ENCODE measurements at places on chromosomes 13 and 19. TPM values are rescaled to one million over a fixed set of nuclear protein-coding genes. Genes with fewer than 3 reads are reported as not detected.
A peak's percentile ranks its signal among the peaks of the same experiment; 100 is the strongest.

CYP4F22 gene
- not detected for polyA plus RNA-seq

GRIN3B gene
- polyA plus RNA-seq = not detected

PGPEP1 gene
- polyA plus RNA-seq = 4.0 TPM

ADGRE3 gene
- polyA plus RNA-seq = not detected

LILRB1 gene
- 25.3 TPM for polyA plus RNA-seq

DNA sequence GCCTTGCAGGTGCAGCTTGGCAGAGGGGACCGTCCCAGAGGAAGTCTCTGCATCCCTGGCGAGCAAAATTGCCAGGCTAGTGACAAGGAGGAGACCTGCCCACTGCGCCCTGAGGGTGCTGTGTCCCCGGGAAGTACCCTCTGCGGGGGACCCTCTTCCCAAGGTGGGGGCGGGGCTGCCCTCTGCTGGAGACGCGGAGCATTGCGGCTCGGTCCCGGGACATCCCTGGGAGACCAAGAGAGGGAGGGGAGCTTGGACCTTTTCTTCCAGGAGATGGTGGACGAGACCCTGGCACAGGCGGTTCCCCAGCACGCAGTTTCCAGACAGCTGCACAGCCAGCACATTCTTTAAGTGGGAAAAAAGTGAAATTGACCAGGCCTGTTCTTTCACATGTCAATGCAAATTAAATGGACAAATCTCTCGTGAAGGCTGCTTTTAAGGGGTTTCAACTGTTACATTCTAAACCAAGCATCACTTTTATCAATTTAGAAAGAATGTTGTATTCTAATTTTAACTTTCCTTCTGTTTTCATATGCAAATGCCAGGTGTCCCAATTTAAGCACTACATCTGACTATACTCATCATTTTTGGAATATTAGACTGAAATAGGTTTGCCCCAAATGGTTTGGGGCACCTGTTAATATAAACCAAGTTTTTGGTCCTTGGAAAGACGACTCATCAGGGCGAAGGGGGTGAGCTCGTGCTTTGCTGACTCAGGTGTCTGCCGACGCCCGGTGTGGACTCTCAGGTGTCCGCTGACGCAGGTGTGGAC lies 60.7 kb downstream of the MCF2L start:
- peak; percentile 18 for DNase-seq

- DNase-seq = no peak
Observed at GRCh38 chr19:49689133-49690078, at the start of gene ADM5. ADM5 (plus strand) TSS chr19:49689594; CDS start chr19:49689838, 244 bp downstream.

DNA sequence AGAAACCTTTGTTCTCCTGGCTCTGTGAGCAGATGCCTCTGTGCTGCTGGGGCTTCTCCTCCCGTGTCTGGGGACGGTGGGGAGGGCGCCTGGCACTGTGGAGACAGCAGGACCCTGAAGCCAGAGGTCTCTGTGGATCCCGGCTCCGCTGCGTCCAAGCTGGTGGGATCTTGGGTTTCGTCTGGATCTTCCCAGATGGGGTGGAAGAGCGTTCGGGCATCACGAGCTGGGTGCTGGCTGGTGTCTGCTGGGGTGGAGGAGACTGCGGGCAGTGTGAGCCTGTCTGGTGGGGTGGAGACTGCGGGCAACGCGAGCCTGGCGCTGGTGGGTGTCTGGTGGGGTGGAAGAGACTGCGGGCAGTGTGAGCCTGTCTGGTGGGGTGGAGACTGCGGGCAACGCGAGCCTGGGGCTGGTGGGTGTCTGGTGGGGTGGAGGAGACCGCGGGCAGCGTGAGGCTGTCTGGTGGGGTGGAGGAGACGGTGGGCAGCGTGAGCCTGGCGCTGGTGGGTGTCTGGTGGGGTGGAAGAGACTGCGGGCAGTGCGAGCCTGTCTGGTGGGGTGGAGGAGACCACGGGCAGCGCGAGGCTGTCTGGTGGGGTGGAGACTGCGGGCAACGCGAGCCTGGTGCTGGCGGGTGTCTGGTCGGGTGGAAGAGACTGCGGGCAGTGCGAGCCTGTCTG lies 5.6 kb downstream of the TEX29 start:
- DNase-seq = no peak

DNA sequence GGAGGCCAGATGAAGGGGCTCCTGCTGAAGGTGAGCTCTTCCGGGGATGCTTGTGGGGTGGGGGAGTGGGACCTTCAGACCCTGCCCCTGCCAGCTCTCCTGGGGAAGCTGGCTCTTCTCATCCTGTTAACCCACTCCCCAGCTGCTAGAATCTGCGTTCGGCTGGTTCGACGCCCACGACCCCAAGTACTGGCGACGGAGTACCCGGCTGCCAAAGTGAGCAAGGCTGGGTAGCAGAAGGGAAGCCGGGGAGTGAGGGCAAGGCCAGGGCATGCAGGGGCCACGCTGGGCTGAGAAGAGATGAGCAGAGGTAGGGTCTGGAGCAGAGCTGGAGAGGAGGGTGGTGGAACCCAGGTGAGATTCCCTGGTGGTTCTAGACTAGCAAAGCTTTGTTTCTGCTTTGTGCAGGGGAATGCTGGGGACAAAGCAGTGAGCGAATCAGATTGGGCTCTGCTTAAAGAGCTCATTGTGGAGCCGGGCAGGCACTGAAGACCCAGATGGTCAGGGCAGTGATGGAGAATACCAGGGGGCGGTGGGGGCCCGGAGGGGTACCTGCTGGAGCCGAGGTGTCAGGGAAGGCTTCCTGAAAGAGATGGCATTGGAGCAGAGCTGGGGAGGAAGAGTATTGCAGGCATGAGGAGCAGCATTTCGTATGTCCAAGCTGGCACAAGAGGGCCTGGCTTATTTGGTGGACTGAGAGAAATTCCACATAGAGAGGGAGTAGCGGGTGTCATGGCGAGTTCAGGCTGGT lies 10.3 kb downstream of the KMT2B start:
- no peak for DNase-seq

DNA sequence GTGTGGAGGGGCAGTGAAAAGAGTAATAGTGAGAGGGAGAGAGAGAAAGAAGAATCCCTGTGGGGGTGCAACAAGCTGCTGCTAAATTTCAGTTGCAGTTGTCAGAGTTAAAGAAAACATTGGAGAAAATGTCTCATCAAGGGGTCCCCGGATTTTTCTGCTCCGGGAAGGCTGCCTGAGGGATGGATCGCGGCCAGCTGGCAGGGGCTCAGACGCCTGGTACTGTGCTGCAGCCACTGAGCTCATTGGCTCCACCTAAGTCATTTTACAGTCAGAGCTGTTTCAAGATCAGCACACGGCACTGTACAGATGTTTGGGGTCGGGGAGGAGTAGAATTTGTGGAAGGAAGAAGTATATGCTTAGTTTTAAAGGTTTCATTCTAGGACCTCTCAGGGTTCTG lies 106.2 kb downstream of the SHISA2 start:
- DNase-seq = no peak

GRCh38 chr19:47623921-47624391 lies 15.0 kb downstream of the BICRA start:
- DNase-seq = no peak

GRCh38 chr13:24074678-24075077 lies 85.8 kb upstream of the SPATA13 start:
- no peak for DNase-seq

GRCh38 chr19:46634045-46634655 lies 1.9 kb downstream of the GNG8 start:
- DNase-seq = peak; percentile 92

DNA sequence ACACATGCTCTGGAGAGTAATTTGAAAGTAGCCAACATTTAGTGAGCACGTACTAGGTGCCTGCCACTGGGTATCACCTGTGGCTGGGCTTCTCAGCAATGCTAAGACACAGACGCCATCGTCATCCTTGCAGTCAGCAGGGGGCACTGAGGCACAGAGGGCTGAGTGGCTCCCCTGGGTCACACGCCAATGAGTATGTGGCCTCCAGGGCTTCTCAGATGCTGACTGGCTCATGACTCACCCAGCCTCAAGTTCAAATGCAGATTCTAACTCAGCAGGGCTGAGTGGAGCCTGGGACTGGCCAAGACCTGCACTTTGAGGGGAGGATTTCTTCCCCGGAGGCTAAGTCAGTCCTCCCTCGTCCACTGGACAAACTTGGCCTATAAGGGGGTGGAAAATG lies 115.1 kb upstream of the CACNA1A start:
- DNase-seq = no peak

GRCh38 chr13:61608138-61608537 lies 192.5 kb upstream of the PCDH20 start:
- DNase-seq = no peak

DNA sequence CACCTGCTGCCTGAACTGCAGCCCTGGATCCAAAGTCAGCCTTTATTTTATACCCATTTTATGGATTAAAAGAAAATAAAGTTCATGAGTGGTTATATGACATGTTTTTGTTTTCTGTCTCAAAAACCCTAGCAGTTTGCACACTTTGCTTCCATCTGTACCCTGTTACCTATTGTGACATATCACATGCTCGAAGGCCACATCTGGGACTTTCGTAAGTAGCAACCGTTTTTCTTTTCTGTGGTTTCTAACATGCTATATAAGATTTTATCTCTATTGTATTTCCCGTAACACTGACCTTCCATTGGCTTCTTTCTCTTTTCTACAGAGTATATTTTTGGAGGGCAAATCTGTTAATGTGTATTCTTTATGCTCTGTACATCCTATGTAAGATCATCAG lies 1007.2 kb downstream of the PCDH9 start:
- no peak for DNase-seq

GRCh38 chr19:35736913-35737886 lies 5.1 kb downstream of the IGFLR1 start:
- DNase-seq = no peak

GRCh38 chr13:28826368-28826767 lies 6.2 kb downstream of the MTUS2 start:
- DNase-seq = no peak

- no peak for DNase-seq
Observed at GRCh38 chr13:40534456-40534855, 132.0 kb downstream of the FOXO1 start.

GRCh38 chr19:36686365-36687213 lies 823 bp upstream of the ZNF567 start:
- DNase-seq = no peak

DNA sequence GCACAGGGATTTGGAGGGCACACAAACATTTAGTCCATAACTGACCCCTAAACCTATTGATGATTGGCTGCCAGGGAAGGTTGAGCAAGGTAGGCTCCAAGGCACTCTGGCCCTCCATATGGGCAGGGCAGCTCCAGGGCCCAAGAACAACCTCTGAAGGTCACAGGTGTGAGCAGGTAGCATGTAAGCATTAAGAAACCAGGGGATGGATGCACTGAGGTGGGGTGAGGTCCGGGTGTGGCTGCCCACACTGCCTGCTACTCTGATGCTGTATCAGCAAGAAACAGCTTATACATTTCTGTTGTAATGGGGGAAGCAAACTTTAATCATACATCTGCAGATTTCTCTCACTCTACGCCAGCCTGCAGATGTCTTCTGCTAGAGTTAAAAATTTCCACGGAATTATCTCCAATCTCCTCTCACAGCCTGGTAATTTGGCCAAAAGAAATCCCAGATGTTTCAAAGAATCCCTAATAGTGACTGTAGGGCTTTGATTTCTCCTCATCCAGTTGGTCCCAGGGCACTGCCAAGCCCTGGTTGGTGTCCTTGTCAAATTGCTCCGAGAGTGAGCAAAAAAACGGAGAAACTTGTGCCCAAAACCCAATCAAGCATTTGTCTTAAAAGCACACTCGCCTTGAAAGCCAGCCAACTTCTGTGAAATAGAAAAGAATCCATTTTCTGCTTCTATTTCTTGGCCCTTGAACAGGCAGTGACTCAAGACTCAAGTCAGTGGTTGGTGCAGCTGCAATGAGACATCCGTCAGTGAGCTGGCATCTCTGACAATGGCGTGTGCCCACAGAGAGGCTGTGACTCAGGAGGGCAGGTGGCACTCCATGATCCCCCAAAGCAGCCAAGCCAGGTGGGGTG lies 72.5 kb upstream of the MRI1 start:
- DNase-seq = no peak

- DNase-seq = no peak
Observed at GRCh38 chr13:91660076-91660415, 261.6 kb downstream of the GPC5 start.

GRCh38 chr19:898663-899062 lies 5.4 kb downstream of the RNU6-9 start:
- DNase-seq = no peak

GRCh38 chr19:55308281-55308680 lies 16.9 kb downstream of the TMEM150B start:
- no peak for DNase-seq

- no peak for DNase-seq
Observed at GRCh38 chr19:40213251-40213829, 4.8 kb downstream of the TTC9B start.

DNA sequence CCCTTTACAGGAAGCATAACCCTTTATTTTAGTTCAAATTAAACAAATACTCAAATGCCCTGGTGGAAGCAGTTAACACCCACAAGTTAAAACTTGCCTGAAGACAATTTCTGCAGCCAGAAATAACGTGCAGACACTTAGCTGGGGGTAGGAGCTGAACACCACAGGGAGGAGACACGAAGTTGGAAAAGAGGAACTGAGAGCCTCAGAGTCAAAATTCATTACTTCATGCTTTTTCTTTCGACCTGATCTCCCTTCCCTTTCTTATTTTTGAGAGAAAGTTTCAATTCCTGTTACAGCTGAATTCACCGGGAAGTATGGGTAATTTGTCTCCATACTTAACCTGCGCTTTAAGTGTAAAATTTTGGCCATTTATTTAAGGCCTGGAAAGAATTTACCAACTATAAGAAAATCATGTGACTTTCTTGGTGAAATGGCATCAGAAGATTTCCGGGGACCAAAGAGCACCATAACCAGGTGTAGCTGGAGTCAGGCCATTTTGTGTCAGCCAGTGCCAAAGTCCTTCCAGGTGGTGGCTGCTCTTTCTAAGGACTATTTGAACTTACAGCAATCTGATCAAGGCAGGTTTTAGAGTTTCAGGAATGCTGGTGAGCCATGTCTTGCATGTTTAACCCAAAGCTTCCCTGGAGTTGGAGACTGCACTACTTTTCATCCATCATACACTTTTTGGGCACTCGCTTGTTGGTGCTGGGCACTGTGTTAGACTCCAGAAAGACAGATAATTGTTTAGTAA lies 46.5 kb upstream of the RCBTB2 start:
- peak; percentile 82 for DNase-seq

DNA sequence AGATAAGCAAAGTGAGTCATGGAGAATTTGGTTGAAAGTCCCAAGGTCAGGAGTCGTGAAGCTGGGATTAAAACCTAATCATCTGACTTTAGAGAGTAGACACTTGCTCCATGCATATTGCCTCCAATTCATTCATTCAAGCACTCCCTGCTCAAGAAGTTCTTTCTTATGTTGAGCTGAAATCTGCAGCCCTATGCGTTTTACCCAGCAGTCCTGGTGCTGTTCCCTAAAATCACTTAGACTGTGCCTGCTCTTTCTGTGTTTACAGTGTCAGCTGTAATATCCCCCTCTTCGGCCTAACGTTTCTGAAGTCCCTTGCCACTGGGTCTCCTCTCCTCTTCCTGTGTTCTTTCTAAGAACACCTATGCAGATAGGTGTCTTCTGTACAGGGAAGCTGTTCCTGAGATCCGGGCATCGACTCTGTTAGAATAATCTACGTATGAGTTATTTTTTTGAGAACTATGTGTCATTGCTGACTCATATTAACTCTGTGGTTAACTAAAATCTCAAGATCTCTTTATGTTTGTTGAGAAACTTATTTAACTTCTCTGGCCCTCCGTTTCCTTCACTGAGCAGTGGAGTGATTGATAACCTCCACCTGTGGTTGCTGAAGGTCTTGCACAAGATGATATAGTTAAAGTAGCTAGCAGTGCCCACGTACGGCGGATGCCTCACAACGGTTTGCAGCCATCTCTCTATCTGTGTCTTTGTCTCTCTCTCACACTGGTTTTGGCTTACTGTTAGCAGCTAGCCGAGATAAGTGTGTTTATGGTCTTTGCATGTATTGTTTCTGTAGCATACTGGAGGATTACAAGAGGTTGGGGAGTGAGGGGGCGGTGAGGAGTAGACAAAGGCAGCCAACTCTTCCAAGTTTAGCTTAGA lies 4.7 kb downstream of the ALOX5AP start:
- DNase-seq = no peak

GRCh38 chr13:62489731-62490130 lies 1074.1 kb upstream of the PCDH20 start:
- no peak for DNase-seq

All from naive B cell (primary cell).